ENCODE measurements at places on chromosomes 4 and X.

DNA sequence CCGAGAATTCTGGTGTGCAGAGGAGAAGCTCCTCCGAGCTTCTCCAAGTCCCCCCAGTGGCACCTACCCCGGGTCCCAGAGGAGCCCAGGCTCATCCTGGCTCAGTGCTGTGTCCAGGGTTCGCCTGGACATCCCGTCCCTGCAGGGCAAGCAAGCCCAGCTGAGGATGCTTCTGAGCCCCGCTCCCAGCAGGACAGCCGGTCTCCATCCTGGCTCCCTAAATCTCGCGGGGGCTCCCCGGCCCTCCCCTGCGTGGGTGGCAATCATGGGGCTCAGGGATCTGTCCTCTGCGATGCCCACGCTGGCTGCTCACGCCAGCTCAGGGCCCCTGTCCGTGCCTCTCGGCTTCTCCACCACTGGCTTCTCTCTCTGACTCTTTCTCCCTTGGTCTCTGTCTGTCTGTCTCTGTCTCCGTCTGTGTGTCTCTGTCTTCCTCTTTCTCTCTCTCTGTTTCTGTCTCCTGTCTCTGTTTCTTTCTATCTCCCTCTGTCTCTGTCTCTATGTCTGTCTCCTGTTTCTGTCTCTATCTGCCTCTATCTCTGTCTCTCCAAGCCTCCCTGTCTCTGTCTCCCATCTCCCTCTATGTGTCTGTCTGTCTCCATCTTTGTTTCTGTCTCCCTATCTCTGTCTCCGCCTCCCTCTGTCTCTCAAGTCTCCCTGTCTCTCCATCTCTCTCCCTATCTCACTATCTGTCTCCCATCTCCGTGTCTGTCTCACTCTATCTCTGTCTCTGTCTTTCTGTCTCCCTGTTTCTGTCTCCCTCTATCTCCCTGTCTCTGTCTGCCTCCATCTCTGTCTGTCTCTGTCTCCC is 27.8 kb upstream of the SLC25A6 start:
- no peak for DNase-seq

DNA sequence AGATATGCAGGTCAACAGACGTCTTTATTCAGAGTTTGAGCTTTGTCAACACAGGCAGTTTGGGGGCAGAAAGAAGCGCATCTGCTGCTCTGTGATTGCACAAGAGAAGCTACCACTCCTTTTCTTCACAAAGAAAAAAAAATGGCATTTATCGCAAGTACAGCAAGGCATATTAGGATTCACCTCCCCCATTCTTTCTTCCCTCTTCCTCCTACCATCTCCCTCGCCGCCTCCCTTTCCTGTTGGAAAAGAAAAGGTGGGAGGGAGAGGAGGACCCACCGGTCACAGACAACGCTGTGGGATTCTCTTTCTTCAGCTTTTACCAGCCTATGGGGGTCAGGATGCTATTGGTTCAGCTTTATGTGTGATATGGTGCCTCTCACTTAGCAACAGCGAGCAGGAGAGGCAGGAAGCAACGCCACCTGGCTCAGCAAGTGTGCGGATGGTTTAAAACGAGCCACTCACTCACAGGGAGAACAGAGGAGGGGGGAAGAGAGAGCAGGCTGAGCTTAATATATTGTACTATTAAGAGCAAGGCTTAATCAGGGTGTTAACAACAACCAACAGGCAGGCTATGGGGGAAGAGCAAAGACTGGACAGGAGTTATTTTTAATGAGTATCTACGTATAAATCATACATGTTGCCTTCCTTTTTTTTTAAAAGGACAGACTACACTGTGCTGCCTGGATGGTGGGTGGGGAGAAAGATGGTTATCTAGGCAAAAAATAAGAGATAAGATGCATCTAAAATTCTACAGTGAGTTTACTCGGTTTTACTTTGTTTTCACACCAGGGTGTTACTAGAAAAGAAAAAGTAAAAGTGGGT is 104.7 kb downstream of the MAML3 start:
- peak; percentile 71 for DNase-seq

- no peak for DNase-seq
These were observed 29.4 kb upstream of the PPP1R2C start for GRCh38 chrX:42807393-42807792.

DNA sequence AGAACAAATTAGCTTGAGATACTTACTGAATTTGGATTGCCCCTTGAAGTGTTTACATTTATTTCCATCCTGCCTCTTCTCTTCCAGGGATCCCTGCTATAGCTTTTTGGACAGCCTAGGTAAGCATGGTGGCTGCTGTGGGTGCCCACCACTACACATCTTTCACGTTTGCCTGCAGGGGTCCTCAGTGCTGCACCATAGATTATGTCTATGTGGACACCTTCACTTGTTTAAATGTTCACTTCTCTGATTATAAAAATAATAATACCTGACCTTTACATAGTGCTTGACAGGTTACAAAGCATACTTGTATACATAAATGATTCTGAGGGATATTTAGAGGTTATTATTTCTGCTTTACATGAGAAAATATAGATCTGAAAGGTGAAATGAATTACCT is 67.9 kb upstream of the SLC4A4 start:
- peak; percentile 21 for DNase-seq

DNA sequence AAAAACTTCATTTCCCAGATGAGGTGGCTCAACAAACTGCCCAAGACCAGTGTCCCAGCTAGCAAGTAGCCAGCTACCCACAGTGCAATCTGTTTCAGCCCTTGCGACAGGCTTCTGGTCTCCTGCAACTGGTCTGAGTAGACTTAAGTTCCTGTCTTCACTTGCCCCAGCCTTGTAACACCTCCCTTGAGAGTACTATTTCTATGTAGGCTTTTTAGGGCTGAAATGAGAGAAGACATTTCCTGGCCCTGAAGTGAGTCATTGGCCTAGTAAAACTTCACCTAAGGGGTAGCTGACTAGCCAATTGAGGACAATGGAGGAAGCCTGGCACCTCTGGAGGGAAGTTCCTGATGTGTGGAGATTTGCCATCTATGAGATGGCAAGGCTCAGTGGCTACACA is 80.1 kb upstream of the STIM2 start:
- no peak for DNase-seq

DNA sequence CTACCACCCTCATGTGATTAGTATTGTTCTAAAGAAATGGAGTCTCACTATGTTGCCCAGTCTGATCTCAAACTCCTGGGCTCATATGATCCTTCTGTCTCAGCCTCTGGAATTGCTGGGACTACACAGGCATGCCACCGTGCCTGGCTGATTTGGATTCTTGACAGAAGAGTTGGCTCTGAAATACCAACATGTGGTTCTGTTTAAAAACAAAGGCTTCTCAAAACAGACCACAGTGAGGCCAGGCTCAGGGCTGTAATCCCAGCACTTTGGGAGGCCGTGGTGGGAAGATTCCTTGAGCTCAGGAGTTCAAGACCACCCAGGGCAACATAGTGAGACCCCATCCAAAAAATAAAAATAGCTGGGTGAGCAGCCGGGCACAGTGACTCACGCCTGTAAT is 126.7 kb downstream of the DHRSX start:
- DNase-seq: no peak

- no peak for DNase-seq
These were observed 262.2 kb upstream of the PABPC4L start for GRCh38 chr4:134463771-134464170.

- DNase-seq: no peak
These were observed 292.2 kb downstream of the FBXO8 start for GRCh38 chr4:173991316-173991715.

- peak; percentile 30 for DNase-seq
These were observed 41.1 kb downstream of the LUZP4 start for GRCh38 chrX:115330498-115331168.

DNA sequence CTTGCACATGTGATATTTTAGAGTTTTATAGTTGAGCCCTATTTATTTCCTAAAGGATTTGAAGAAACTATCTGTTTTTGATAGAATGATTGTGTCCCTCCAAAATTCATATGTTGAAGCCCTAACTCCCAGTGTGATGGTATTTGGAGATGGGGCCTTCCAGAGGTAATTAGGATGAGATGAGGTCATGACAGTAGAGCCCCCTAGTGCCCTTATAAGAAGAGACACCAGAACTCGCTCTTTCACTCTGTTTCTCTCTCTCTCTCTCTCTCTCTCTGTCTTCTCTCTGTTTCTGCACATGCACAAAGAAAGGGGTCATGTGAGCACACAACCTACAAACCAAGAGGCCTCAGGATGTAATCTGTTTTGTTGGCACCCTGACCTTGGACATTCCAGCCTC is 921.9 kb upstream of the DIAPH2 start:
- DNase-seq: no peak

DNA sequence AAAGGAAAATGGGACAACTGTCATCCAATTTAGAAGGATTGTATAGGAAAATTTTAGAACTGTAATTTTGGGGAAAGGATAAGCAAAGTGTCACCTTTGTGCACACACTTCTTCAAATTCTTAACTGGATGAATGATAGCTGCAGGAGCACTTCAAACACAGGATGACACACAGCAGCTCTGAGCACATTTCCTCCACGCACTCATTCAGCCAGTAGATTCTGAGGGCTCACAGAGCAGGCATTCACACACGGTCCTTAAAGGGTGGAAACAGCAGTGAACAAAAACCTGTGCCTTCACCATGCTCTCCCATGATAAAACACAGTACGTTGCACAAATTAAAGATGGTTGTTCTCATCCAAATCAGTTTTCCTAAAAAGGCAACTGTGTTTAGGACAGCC is 38.5 kb upstream of the KLF3 start:
- DNase-seq: peak; percentile 46

- DNase-seq: no peak
These were observed 122.4 kb downstream of the LARP7 start for GRCh38 chr4:112759313-112759712.

DNA sequence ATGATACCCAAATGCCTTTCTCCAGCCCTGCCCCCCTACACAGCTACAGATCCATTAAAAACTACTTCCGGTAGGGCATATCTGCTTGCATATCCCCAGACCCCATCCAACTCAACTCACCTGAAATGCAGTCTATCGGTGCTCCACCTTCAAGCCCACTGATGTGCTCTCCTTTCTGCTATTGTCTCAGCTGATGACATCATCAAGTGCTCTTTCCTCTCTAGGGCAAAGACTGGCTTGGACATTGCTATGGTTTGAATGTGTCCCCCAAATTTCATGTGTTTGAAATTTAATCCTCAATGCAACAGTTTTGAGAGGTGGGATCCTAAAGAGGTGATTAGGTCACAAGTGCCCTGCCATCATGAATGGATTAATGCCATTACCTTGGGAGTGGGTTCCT is 212.4 kb downstream of the RELL1 start:
- no peak for DNase-seq

- peak; percentile 28 for DNase-seq
These were observed 15.1 kb downstream of the TRAPPC2 start for GRCh38 chrX:13719192-13719856.

DNA sequence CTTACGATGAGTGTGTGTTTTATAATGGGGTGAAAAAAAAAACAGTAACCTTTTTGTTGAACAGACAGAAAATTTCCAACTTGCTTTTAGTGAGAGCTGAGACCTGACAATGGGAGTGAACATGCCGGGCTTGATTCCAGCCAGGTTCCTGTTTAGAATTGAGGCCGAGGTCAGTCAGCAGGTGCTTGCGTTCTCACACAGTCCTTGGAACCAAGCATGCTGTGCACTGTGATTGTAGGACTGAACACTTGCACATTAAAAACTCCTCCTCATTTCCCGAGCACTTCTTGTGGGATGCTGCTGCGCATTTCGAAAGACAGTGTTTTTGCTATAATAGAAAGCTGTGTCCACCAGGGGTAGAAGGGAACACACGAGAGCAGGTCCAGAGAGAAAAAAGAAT is 51.8 kb downstream of the TMEM131L start:
- DNase-seq: no peak

Data from CD4-positive, alpha-beta T cell treated with Interleukin-6 for 4 hours (primary cell).